ENCODE measurements at places on chromosomes 7 and 10. TPM values are rescaled to one million over a fixed set of nuclear protein-coding genes. Genes with fewer than 3 reads are reported as not detected.

GRCh38 chr10:99917963-99918825 is 91.6 kb downstream of the DNMBP start:
- peak; percentile 66 for DNase-seq
- H3K4me3 ChIP-seq, result peak overlapping the region; percentile 64
- peaks cover 18% of the 10 kb centered on the region for H3K36me3 ChIP-seq
- H3K27ac ChIP-seq, result peak overlapping the region; percentile 96
- H3K27me3 ChIP-seq, result no peaks in the 10 kb centered on the region

GRCh38 chr10:78913219-78914059 is 155.3 kb upstream of the ZMIZ1 start:
- H3K36me3 ChIP-seq, result no peaks in the 10 kb centered on the region
- peaks cover 7% of the 10 kb centered on the region for H3K27me3 ChIP-seq
- H3K27ac ChIP-seq, result no peak overlapping the region
- H3K4me1 ChIP-seq, result peaks cover 25% of the 10 kb centered on the region
- H3K4me3 ChIP-seq, result no peak overlapping the region
- DNase-seq, result no peak

- peaks cover 1% of the 10 kb centered on the region for H3K4me1 ChIP-seq
- no peak overlapping the region for H3K4me3 ChIP-seq
- no peak overlapping the region for H3K27ac ChIP-seq
- peaks cover 10% of the 10 kb centered on the region for H3K36me3 ChIP-seq
- no peaks in the 10 kb centered on the region for H3K27me3 ChIP-seq
Observed at GRCh38 chr7:96649981-96650380, 59.7 kb downstream of the SEM1 start.

GRCh38 chr10:51679841-51680240 is 19.6 kb downstream of the CSTF2T start:
- H3K4me1 ChIP-seq, result peaks cover 28% of the 10 kb centered on the region
- no peaks in the 10 kb centered on the region for H3K27me3 ChIP-seq
- no peaks in the 10 kb centered on the region for H3K36me3 ChIP-seq

- peaks cover 10% of the 10 kb centered on the region for H3K4me1 ChIP-seq
- DNase-seq, result no peak
- H3K27me3 ChIP-seq, result no peaks in the 10 kb centered on the region
- H3K36me3 ChIP-seq, result no peaks in the 10 kb centered on the region
- H3K27ac ChIP-seq, result no peak overlapping the region
Observed at GRCh38 chr10:31140716-31141115, 109.1 kb upstream of the ZNF438 start.

GRCh38 chr10:8302565-8302964 is 248.1 kb downstream of the GATA3 start:
- no peak for DNase-seq
- H3K36me3 ChIP-seq, result no peaks in the 10 kb centered on the region
- peaks cover 6% of the 10 kb centered on the region for H3K27me3 ChIP-seq
- no peak overlapping the region for H3K27ac ChIP-seq
- peaks cover 54% of the 10 kb centered on the region for H3K4me1 ChIP-seq

DNA sequence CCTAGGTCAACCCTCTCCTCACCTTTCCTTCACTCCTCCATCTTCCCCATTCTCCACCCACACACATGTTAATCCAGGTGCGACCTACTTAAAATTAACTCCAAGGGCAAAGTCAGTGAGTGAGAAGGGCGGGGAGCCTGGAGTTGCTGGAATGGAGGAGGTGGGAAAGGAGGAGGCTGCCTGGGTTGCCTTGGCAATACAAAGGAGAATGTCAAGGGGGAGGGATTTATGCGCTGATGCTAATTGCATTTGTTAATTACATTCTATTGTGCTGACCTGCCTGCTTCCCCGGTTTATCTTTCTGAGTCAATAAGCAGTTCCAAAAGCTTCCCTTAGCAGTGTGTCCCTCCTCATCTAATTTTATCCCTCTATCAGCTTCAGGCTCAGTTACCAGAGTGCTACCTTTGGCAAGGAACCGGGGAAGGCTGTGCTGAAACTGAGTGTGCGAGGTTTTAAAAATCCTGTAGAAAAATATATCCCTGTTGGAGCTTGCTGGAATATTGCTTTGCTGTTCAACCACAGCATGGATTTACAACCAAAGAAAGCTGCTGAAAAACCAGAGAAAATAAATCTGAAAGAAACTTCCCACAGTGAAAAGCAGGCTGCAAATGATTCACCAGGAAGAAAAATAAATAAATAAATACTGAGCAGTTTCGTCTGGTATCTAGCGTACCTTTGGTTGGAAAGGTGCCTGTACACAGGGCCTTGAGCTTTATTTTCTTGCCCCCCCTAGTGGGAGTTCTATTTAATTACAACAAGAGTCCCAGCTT is 113.2 kb upstream of the DGKB start:
- peak overlapping the region; percentile 71 for H3K27ac ChIP-seq
- H3K36me3 ChIP-seq, result no peaks in the 10 kb centered on the region
- H3K4me3 ChIP-seq, result peak overlapping the region; percentile 60
- no peaks in the 10 kb centered on the region for H3K27me3 ChIP-seq
- DNase-seq, result peak; percentile 38

GRCh38 chr7:128014811-128015210 is 16.4 kb downstream of the LRRC4 start:
- H3K27me3 ChIP-seq, result no peaks in the 10 kb centered on the region
- H3K27ac ChIP-seq, result no peak overlapping the region
- no peaks in the 10 kb centered on the region for H3K4me1 ChIP-seq
- no peak for DNase-seq

DNA sequence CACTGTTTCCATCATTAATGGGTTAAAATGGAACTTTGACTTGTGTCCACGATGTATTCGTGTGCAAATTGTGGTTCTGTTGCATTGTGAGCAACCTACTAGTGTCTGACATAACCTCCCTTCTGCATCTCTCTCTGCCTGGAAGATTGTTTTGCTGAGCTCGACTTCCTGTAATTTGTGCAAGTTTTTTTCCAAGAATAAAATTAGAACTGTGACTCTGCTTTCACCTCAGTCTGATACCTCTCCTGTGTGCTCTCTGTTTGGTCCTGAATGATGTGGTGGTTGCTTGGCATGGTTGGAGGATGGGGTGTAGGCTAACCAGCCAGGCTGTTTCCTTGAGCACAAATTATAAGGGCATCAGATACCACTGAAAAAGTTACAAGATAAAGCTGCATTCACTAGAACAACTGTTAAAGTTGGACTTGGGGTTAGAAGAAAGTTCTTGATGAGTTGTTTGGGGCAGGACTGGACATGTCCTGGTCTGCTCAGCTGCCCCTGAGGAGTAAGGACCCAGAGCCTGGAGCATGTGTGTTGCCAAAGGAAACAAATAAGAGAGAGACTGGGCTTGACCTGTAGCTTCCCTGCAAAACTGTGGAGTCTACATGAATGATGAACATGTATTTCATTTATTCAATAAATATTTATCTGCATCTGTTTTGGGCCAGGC is 1.9 kb upstream of the VOPP1 start:
- H3K4me3 ChIP-seq, result peak overlapping the region; percentile 75
- H3K4me1 ChIP-seq, result peaks cover 42% of the 10 kb centered on the region
- no peak for DNase-seq
- H3K27ac ChIP-seq, result peak overlapping the region; percentile 70
- peaks cover 6% of the 10 kb centered on the region for H3K27me3 ChIP-seq

GRCh38 chr10:15491856-15492642 is 121.0 kb upstream of the FAM171A1 start:
- H3K4me1 ChIP-seq, result peaks cover 13% of the 10 kb centered on the region
- no peaks in the 10 kb centered on the region for H3K36me3 ChIP-seq
- no peak for DNase-seq
- no peak overlapping the region for H3K4me3 ChIP-seq

DNA sequence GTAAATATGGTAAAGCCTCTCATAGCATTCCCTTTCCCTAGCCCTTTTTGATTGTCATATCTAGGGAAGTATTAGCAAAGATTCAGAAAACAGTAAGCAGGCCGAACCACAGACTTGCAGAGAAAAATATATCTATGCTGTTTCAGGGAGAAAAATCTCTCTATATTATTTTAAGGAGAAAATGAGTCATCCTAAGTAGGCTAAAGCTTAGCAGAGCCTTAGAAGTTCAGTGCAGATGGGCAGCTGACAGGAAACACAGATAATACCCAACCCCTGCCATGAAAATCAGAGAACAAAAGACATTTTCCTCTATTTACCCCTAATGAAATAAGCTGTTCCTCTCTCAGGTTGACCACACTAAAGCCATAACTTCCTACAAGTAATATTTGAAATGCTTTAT is 16.5 kb downstream of the C1QL3 start:
- H3K4me1 ChIP-seq, result no peaks in the 10 kb centered on the region
- no peak for DNase-seq
- H3K4me3 ChIP-seq, result no peak overlapping the region
- no peak overlapping the region for H3K27ac ChIP-seq
- no peaks in the 10 kb centered on the region for H3K27me3 ChIP-seq

DNA sequence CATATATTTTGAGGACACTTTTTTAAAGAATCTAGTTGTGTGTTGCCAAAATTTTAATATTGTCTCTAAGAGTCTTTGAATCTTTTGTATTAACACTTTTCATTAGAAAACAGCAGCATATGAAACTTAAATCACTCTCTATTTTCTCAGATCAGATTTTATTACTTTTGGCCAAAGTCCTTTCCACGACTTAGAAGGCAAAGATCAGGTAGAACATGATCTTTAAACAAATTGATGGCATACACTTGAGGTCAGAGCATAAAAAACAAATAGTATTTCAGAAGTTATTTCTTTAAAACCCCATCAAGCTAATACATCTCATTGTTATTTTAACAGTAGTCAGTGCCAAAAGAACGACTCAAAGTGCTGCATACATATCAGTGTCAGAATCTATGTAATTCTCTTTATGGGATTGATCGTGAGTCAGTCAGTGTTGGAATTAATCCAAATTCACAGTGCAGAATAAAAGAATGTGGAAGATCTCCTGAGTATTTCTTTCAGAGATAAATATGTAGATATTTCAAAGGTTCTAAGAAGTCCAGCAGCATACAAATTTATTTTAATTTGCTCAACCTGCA is 9.6 kb upstream of the AGMO start:
- no peaks in the 10 kb centered on the region for H3K36me3 ChIP-seq
- no peaks in the 10 kb centered on the region for H3K27me3 ChIP-seq
- no peak overlapping the region for H3K4me3 ChIP-seq
- H3K4me1 ChIP-seq, result peaks cover 9% of the 10 kb centered on the region
- no peak for DNase-seq

DNA sequence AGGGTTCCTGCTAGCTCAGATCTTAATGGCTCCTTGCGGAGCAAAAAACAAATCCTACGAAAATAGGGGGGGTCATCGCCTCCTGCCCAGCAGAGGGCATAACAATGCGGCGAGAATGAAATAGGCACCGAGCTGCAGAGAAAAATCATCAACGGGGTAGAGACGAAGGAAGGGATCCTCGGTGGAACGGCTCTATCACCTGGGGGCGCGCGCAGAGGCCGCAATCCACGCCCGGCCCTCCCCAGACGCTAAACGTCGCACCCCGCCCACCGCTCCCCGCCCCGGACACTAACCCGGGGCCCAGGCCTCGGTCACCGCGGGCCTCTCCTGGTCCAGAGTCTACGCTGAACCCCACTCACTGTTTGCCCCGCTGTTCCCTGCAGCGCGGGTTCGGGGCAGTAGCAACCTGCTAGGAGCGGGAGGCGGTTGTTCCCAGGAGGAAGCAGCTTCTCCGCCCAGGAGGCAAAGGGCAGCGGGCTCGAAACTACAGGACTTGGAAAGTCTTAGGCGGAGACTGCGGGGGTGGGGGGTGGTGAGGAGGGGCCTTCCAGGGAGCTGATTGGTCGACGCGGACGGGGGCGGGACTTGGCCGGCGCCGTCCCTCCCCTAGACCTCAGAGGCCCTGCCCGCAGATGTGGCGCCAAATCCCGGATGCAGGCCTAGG is at the start of gene TCAF1:
Gene TCAF1, minus strand, starts transcription at position 509 of the 664 bp plus-strand sequence. CDS start 25,568 bp downstream, outside the sequence.
- H3K36me3 ChIP-seq, result no peaks in the 10 kb centered on the region
- H3K4me3 ChIP-seq, result peak within 1 kb of the TSS; percentile 97
- H3K27me3 ChIP-seq, result no peaks in the 10 kb centered on the region

- peaks cover 25% of the 10 kb centered on the region for H3K4me1 ChIP-seq
- peaks cover 4% of the 10 kb centered on the region for H3K36me3 ChIP-seq
- peak overlapping the region; percentile 90 for H3K4me3 ChIP-seq
Observed at GRCh38 chr10:104123397-104123796, 1.4 kb downstream of the SFR1 start.

DNA sequence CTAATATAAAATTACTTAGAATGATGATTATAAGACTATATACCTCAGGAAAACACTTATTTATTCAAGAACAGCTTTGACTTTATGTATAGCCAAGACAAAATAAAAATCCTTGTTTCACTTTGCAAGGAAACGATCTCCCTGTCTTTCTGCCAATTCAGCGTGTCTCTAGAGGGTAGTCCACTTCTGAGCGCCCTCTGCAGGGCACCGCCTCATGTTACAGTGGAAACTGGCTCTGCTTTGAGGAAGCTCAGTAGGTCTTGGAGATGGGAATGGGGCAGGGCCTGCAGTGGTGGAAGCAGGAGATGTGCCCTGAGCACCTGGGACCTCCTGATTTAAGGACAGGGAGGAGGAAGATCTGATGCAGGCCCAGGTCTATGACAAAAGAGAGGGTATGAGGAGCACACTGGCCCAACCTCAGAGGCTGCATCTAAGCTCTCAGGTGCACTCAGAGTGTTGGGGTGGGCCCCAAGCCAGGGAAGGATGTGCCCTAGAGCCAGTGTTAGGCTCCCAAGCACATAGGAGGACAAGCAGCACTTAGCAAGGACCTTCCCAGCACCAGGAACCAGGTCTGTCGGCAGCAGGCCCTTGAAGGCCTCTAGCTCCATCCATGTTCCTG is 481.0 kb downstream of the TNS3 start:
- H3K4me3 ChIP-seq, result no peak overlapping the region
- H3K27me3 ChIP-seq, result no peaks in the 10 kb centered on the region
- no peak for DNase-seq
- H3K27ac ChIP-seq, result no peak overlapping the region
- peaks cover 4% of the 10 kb centered on the region for H3K36me3 ChIP-seq

DNA sequence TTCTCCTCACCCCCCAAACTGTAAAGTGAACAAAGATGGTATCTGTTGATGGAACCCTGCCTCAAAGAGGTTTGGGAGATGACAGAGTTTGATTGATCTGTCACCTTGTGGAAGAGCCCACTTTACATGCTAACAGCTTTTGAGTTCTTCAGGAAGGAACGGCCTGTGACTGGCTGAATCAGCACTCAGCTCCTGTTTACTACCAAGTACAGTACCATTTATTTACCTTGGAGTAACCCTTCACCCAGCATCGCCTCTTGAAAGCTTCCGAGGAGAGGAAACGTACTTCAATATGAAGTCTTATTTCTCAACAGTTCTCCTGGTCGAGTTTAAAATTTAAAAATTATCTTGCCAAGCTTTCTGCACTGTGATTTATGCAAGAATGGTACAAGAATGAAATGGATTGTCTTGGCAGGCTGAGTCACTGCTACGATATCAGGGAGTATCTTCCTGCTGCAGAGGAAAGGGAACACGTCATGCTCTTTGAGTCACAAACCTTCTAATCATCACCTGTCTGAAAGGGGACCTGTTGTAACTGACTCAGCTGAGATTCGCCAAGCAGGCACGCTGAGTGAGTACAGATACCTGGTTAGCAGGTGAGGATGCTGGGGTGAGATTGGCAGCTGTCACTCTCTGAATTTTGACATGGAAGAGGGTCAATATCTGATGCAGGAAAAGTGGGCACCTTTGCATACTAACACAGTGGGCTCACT is 30.1 kb downstream of the KLF6 start:
- no peaks in the 10 kb centered on the region for H3K36me3 ChIP-seq
- peak overlapping the region; percentile 18 for H3K4me3 ChIP-seq
- peaks cover 40% of the 10 kb centered on the region for H3K4me1 ChIP-seq
- DNase-seq, result no peak

- H3K27me3 ChIP-seq, result peaks cover 7% of the 10 kb centered on the region
- H3K36me3 ChIP-seq, result no peaks in the 10 kb centered on the region
- no peak overlapping the region for H3K4me3 ChIP-seq
- H3K4me1 ChIP-seq, result no peaks in the 10 kb centered on the region
Observed at GRCh38 chr7:5143935-5144903, 45.8 kb upstream of the WIPI2 start.

Gene BBIP1
- total RNA-seq, result 16.5 TPM

Gene IFIT5
- total RNA-seq, result 19.1 TPM

Gene IKZF5
- 10.9 TPM for total RNA-seq

Gene CAV2
- total RNA-seq, result 8.5 TPM

Gene ADCY1
- 4.7 TPM for total RNA-seq

Gene CFAP46
- 3.1 TPM for total RNA-seq

Measured in mesothelial cell of epicardium (in vitro differentiated cells).